ENCODE measurements at places on chromosomes 11 and 22. TPM values are rescaled to one million over a fixed set of nuclear protein-coding genes. Genes with fewer than 3 reads are reported as not detected.

Gene IRAG1
- 5.7 TPM for total RNA-seq

Gene DRD4
- total RNA-seq, result not detected

Gene GNG3
- total RNA-seq, result 0.23 TPM

Gene GVQW3
- total RNA-seq, result 2.3 TPM

Gene SPDYC
- not detected for total RNA-seq

- DNase-seq, result no peak
Measured at GRCh38 chr11:112310419-112310818, 49.8 kb upstream of the PLET1 start.

GRCh38 chr11:9118277-9118676 lies 26.9 kb upstream of the SCUBE2 start:
- DNase-seq, result no peak

DNA sequence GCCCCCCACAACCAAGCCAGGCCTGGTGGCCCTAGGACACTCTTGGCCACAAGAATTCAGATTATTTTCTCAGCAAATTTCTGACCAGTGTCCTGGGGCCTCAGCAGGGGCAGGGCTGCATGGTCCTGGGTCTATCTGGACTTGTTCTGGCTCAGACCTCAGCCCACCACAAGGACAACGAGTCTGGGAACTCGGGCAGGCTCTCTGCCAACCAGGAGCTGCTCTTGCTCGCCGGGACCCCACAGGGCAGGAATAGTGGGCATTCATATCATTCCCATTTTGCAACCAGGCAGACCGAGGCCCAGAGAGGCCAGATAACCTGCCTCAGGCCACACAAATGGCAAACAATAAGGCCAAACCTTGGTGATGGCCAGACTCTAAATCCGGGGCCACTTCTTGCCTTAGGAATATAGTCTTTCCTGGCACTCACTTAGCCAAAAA lies 75.4 kb upstream of the WNT7B start:
- no peak for DNase-seq

DNA sequence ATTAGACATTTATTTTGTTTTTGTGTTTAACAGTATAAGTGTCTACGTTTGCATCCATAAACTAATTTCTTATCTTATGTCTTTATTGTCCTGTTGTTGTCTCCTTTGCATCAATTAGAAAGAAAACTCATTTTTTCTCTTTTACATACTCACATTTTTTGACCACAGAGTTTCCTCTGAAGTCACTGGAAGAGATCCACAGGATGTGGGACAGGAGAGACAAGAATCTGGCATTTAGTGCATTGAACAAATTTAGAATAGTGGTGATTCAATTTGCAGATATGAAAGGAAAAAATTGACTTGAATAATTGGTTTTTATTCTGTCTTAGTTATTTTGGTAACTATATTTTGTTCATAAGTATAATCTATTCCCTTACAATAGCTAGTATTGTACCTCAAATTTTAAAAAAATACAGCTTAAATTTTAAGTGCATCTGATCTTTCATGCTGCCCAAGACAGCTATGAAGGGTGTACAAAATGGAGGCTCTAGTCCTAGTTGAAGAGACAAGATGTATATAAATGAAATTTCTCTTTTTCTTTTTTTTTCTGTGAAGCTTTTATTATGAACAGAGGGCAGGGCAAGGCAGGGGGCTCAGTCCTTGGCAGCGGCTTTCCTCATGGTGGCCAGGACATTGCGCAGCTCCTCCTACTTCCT lies 24.4 kb downstream of the HORMAD2 start:
- DNase-seq, result no peak

DNA sequence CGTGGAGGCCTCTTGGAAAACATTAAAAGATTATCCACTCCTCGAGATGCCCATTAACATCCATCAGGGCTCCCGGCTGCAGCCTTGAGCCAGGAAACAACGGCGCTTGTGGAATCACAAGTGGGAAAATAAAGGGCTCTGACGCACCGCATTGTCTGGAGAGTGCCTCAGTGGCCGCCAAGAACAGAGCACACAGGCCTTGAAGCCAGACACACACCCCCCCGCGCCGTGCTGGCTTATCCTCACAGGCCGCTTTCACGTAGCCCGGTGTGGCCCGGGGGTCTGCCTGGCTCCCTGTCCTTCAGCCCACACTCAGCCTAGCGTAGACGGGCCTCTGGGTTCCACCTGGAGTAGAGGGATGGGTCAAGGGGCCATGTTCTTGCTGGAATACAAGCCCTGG lies 1020.5 kb downstream of the BRD1 start:
- no peak for DNase-seq

DNA sequence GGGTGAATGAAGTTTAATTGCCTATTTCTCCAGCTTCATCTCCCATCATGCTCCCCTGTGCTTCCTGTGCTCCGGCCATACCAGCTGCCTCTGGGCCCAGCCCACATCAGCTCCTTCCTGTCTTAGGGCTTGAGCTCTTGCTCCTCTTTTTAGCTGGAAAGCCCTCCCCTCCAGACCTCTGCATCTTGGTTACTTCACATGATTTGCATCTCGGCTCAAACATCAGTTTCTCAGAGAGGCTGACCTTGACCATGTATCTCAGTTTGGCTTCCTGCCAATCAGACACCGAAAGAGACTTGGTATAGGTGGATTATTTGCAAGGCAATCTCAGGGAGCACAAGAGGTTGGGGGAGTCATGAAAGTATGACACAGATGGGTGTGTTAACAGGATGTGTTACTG lies 73.2 kb upstream of the TIMP3 start:
- DNase-seq, result no peak

DNA sequence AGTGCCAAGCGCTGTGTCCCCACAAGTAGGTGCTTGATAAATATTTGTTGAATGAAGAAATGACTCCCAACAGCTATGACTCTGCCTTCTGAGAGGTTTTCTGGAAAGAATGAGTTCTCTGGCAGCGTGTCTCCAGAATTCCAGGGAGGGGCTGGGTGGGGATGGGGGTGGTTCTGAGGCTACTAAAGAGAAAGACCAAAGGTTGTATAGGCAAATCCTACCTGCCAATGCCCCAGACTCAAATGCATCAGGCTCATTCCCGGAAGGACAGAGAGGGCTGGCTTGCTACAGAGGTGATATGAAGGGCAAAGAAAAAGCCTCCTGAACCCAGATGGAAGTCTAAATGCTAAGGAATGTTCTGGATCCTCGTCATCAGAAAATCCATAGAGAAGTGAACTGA lies 1.9 kb downstream of the DUSP18 start:
- DNase-seq, result no peak

- DNase-seq, result no peak
Measured at GRCh38 chr11:44978274-44978960, 27.7 kb upstream of the TP53I11 start.

- no peak for DNase-seq
Measured at GRCh38 chr22:47135338-47135737, 372.9 kb downstream of the TBC1D22A start.

- DNase-seq, result no peak
Measured at GRCh38 chr11:59201353-59201752, 11.4 kb downstream of the MPEG1 start.

DNA sequence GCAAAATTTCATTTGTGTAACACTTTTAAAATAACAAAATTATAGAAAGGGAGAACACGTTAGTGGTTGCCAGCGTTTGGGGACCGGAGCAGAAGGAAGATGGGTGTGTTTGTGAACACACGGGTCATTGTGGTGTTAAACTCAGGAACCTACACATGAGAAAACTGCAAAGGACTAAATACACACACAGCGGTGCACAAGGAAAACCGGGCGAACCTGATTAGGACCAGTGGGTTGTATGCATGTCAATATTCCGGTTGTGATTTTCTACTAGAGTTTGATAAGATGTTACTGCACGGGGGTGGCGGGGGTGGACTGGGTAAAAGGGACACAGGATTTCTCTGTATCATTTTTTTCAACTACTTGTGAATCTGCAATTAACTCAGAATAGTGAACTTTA lies 351.2 kb downstream of the OPCML start:
- DNase-seq, result no peak

DNA sequence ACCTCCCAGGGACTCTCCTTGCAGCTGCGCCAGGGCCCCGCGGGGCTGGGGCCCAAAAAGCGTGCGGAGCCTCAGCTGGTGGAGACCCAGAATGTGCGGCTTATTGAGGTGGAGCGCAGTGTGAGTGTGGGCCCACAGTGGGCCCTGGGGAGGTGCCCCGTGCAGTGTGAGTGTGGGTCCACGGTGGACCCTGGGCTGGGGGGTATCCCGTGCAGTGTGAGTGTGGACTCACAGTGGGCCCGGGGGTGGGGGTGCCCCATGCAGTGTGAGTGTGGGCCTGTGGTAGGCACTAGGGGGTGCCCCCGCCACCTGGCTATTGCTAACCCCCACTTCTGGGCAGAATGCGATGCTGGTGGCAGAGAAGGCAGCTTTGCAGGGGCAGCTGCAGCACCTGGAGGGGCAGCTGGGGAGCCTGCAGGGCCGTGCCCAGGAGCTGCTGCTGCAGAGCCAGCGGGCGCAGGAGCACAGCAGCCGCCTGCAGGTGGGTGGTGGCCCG lies 7.8 kb upstream of the RPS6KA4 start:
- DNase-seq, result peak; percentile 3

DNA sequence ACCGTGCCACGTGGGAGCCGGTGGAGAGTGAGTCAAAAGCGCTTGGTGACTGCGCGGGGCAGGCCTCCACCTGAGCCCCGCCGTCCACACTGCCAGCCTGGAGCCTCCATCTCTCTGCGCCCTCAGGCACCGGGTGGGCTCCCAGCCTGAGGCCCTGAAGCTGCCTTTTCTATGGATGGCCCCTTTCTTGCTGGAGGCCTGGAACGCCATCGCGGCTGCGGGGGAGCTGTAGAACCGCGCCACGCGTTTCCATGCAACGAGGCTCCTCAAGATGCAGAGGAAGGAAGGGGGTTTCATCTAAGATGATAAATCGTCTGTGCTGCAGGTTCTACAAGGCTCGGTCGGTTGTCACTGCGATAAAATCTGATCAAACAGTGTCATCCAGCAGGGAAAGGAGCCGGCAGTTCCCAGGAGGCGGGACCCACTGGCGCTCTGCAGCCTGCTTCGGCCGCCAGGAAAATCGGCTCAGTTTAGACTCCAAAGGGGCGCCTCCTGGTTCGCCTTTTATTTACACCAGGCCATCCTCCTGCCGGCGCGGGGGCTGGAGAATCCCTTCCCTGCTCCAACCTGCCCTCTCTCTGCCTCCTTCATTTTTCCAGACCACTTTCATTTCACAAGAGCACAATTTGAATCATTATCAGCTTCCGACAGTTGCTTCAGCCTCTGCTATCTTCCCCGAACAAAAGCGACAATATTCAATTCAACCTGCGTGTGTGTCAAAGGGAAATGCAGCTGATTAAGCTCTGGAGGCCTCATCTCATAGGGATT lies 624.4 kb downstream of the BRD1 start:
- no peak for DNase-seq

- no peak for DNase-seq
Measured at GRCh38 chr11:116935514-116935913, 98.1 kb upstream of the APOA1 start.

- no peak for DNase-seq
Measured at GRCh38 chr11:119188887-119189286, 3.6 kb downstream of the NHERF4 start.

- DNase-seq, result peak; percentile 23
Measured at GRCh38 chr11:45048870-45049691, 97.4 kb upstream of the PRDM11 start.

DNA sequence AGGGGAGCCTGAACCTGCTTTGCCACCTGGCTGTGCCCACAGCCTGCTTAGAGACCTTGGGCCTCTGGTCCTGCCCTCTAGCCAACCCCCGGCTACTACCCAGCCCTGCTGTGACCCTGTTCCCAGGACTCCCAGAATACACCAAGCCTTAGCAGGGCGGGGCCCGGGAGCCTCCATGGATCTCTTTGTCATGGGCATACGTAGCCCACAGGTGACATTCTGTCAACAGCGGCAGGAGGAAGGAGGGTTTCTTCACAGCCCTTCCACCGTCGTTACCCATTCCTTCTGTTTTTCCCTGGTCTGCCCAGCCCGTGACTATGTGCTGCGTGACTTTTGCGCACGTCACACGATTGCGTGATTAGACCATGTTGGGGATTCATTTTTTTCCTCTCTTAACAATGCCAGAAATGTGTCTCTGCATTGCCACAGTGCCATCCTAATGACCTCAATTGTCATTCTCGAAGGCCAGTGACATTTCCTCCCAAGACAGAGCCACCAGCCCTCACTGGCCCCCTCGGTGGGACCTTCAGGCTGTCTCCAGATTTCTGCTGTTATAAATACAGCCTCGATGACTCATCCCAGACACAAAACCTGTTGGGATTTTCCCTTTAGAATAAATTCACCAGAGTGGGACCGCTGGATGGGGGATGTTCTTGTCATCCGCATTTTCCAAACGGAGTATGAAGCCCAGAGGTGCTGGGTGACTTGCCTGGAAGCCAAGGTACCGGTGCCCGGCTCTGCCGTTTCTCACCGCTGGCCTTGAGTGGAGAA lies 9.0 kb downstream of the SYT12 start:
- DNase-seq, result no peak

DNA sequence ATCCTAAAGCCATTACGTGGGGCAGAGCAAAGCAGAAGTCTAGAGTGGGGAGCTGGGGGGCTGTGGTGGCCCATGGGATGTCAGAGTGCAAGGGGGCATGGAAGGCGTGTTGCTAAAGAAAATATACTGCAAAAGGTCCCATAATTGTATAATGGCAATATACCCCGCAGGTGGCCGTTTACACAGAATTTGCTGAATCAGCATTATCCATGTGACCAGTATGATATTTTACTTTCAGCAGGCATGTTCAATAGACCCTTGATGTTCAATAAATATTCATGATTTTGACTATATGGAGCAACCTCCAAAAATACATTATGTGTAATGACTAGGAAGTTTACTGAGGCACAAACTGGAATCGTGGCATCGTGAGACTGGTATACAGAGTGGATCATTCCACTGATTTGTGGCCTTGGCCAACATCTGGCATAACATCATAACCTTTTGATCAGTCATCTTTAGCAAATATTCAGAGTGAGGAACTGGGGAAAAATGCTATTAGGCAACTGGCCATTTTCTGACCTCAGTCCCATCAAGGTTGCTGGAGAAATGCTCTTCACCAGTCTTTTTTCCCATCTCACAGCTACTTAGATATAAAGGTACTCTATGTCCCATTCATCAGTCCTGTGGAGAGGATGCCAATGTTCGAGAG lies 29.3 kb upstream of the PPP2R1B start:
- no peak for DNase-seq

DNA sequence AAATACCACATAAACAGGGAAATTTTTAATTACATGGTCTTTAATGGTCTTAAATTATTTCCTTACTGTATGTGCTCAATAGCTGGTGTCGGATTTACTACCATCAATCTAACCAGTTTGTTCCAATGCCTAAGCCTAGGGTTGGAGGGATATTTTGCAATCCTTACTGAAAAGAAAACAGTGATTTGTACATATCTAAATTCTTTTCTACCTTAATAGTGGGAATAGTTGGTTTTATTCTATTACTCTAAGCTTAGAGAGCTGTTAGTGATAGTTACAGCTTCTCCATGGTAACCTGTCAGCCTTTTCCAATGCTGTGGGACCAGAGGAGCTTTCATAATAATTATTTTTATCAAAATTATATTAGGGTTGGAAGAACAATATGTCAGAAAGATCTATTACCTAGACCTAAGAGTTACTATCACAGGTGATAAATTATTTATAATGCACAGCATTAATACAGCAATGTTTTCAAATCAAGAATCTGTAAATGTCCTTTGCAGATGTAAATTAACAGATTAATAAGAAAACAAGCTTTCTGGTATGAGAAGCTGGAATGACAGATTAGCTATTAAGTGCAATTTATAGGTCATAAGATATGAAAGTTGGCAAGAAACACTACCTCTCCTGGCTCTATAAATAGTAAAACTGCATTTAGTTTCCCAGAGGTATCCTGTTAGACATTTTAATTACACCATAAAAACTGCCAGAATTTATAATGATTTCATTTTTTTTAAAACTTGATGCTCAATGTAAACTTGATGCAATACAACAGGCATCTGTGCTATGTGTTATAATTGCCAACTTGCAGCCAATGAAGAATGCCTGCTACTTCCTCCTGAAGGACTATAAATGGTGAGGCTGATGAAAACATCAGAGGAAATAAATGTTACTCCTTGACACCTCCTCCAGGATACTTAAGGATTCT lies 262.0 kb upstream of the PITPNB start:
- DNase-seq, result no peak
